ENCODE measurements at places on chromosomes 13 and 19.

GRCh38 chr19:46604781-46605355 lies 3.7 kb downstream of the CALM3 start:
- H3K27me3 ChIP-seq = no peaks in the 10 kb centered on the region
- peak overlapping the region; percentile 88 for H3K4me3 ChIP-seq
- peaks cover 18% of the 10 kb centered on the region for H3K4me1 ChIP-seq
- H3K36me3 ChIP-seq = peaks cover 43% of the 10 kb centered on the region
- no peak for DNase-seq
- peak overlapping the region; percentile 98 for H3K27ac ChIP-seq

- no peak overlapping the region for H3K4me3 ChIP-seq
- H3K27ac ChIP-seq = no peak overlapping the region
- H3K27me3 ChIP-seq = no peaks in the 10 kb centered on the region
- H3K4me1 ChIP-seq = peaks cover 12% of the 10 kb centered on the region
- H3K36me3 ChIP-seq = no peaks in the 10 kb centered on the region
These were observed 203.9 kb downstream of the COL4A1 start for GRCh38 chr13:110103026-110103425.

- H3K4me1 ChIP-seq = no peaks in the 10 kb centered on the region
- no peaks in the 10 kb centered on the region for H3K27me3 ChIP-seq
- no peaks in the 10 kb centered on the region for H3K36me3 ChIP-seq
- no peak overlapping the region for H3K27ac ChIP-seq
- H3K4me3 ChIP-seq = no peak overlapping the region
These were observed 7.0 kb upstream of the SEMA6B start for GRCh38 chr19:4566402-4567051.

DNA sequence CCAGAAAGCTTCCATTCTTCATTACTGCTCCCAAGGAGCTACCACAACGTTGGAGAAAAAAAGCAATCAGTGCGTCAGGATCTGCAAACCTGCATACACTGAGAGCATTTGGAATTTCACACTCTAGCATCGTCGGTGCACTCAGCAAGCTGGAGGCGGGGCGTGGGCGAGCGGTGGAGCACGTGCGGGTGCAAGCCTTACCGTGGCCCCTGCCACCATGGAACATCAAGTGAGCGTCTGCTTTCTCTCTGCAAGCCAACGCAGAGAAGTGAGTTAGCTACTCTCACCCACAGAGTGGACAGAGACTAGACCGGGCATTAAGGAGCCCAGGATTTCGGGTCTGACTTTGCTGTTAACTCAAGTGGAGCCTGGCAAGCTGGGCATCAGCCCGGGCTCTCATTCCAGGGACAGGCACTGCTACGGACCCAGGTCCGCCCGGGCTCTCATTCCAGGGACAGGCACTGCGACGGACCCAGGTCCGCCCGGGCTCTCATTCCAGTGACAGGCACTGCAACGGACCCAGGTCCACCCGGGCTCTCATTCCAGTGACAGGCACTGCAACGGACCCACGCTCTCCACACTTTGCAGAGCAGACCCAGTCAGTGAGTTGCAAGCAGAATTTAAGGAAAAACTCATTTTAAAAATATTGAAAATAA lies 124.1 kb upstream of the SPACA7 start:
- H3K36me3 ChIP-seq = no peaks in the 10 kb centered on the region
- no peaks in the 10 kb centered on the region for H3K4me1 ChIP-seq
- no peak for DNase-seq
- H3K4me3 ChIP-seq = no peak overlapping the region
- no peaks in the 10 kb centered on the region for H3K27me3 ChIP-seq

DNA sequence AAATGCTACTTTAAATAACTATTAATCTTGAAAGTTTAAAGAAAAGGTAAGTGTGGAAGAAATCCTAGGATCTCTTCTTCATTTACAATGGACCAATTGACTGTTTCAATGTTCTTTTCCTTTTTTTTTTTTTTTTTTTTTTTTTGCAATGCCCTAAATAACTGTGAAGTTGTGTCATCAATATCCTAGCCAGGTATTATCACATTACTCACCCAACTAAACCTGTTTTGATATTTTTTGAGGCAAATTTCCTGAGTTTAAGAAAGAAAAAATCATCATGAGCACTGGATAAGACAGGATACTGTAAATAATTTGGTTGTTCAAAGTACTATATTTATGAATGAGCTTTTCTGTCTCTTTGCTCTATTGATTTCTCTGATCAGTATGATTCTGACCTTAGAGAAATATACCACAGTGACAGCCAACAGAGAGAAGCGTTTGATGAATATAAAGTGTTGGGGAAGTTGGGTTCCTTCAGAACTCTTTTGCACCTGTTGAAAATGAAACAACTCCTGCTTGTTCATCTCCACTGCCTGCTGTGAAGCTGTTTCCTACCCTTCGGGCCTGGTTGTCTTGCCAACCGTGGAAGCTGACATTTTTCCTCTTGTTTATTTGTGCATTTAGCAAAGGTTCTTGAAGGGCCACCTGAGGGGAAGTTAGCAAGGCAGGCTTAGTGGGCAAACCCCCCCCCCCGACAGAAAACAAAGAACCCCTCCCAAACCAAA lies 1220.5 kb upstream of the SLC10A2 start:
- H3K27me3 ChIP-seq = no peaks in the 10 kb centered on the region
- no peak overlapping the region for H3K27ac ChIP-seq

GRCh38 chr13:30841154-30841553 lies 64.9 kb upstream of the MEDAG start:
- H3K27me3 ChIP-seq = no peaks in the 10 kb centered on the region
- no peak for DNase-seq
- no peaks in the 10 kb centered on the region for H3K36me3 ChIP-seq
- H3K4me1 ChIP-seq = no peaks in the 10 kb centered on the region
- H3K27ac ChIP-seq = no peak overlapping the region
- H3K4me3 ChIP-seq = no peak overlapping the region

DNA sequence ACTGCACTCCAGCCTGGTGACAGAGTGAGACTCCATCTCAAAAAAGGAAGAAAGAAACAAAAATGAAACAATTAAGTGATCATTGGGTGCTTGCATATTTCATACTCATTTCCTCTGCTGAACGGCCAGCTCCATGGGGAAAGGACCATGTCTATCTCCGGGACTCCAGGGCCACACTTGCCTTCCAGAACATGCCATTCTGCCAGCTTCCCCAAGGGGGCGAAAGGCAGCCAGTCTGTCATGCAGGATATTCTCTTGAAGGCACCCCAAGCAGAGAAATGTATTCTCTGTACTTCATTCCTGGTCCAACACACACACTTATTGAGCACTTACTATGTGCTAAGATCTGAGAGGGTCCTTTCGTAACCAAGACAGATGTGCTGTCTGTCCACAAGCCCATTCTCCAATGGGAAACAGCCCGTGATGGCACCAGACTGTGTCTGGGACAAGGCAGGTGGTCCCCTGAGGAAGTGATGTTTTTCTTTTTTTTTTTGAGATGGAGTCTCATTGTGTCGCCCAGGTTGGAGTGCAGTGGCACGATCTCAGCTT lies 10.2 kb upstream of the CARM1 start:
- H3K27me3 ChIP-seq = no peaks in the 10 kb centered on the region
- H3K36me3 ChIP-seq = no peaks in the 10 kb centered on the region
- no peak overlapping the region for H3K27ac ChIP-seq
- no peak for DNase-seq
- H3K4me3 ChIP-seq = no peak overlapping the region
- peaks cover 4% of the 10 kb centered on the region for H3K4me1 ChIP-seq
